K562 (cell line): ENCODE measurements at places on chromosomes 2 and 18. TPM values are rescaled to one million over a fixed set of nuclear protein-coding genes. Genes with fewer than 3 reads are reported as not detected.

DNA sequence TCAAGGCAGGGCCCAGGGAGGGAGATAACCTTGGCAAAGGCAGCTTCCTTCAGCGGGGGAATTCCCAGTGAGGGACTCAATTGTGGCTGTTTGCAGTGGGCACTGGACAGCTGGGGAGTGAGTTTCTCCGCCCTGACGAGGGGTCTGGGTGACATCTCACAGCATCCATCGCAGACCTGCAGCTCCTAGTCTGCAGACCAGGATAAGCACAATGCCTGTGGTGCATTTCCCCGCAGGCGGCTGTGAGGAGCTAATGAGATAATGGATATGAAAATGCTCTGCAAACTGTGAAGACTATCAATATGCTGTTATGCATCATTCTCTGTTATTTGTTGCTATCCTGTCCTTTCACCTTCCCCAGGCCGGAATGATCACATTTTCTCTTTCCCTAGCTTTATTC is 30.0 kb upstream of the CYP1B1 start:
- DNase-seq: no peak

GRCh38 chr18:9354256-9354655 is 19.7 kb downstream of the TWSG1 start:
- DNase-seq: no peak

Gene FBLN7
- 0.13 TPM in 1 of 2 replicates, not detected in the other for total RNA-seq

Gene MAL
- total RNA-seq: not detected in 2 replicates

DNA sequence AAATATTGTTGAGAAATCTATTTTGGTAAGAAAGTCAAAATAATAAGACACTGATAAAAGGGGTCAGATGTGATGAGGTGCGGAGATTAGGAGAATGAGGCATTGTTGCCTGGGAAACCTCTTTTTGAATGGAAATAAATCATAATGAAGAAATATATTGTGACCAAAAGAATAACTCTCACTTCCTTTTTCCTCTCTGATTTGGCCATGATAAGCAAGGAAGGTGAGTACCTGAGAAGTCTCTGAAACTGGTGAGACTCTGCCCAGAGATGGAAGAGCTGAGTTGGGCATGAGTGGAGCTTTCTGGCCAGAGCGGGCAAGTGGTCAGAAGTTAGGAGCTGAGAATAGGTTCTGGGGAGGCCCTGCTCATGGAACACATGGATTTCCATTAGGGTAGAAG is 11.8 kb downstream of the LAMA3 start:
- DNase-seq: no peak

DNA sequence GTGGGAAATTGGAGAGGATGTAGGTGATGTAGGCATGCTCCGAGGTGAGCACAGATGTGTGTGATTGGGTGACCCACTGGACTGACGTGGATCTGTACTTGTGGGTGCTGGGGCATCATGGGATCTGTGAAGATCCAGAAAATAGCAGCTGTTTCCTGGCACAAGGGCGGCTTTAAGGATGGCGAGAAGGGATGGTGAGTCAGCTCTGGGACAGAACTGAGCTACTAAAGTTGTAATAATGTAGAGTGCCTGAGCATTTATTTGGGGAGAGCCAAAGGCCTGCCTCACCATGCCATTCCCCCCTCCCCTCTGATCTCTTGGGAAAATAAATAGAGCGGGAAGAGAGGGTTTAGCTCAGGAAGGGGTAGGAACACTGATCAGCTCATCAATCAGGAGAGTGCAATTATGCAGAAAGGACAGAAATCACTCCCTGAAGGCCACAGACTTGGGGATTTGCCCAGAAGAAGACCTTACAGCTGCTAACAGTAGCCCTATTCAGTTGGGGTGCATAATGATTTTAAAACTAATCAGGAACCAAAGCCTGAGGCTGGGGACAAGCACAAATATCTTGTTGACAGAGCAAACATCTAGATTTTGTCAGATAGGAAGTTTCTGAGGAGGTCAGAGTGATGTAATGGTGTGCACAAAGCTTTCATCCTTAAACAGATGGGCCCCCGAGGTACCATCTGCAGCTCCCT is 30.3 kb downstream of the TANC1 start:
- DNase-seq: no peak

Gene CCDC121
- 3.3 TPM in 2 replicates for total RNA-seq

- DNase-seq: no peak
Measured at GRCh38 chr2:129793431-129793902, 186.0 kb upstream of the RAB6C start.

GRCh38 chr2:74003494-74004211 is 18.9 kb downstream of the TET3 start:
- peak; percentile 87 for DNase-seq

GRCh38 chr2:241033336-241033987 is 35.0 kb downstream of the SNED1 start:
- no peak for DNase-seq

DNA sequence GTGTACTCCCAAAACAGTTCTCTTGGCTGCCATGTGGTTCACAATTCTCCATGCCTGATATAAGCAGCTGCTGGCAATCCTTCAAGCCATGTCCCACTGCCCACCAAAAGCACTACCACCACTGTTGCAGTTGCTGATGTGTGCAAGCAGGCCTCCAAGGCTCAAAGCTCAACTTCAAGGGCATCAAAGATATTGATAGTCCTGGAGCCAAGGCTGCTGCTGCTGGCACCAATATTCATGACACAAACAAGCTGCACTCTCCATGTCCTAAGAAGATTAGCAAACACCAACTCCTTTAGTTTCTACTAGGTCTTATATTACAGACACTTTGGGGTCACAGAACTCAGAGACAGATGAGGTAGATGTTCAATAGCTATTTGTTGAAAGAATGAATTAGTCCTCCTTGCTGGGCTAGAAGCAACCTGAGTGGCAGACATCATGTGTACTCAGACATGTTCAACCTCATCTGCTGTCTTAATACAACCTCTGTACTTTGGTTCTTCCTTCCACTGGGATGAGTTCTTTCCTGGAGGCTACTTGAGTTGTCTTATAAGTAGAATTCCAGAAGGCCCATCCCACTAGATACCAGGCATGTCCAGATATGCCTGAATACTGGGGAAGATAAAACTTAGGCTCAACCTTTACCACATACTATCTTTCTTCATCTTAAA is 104.5 kb upstream of the UGP2 start:
- DNase-seq: no peak

GRCh38 chr2:78734221-78734620 is 291.3 kb upstream of the REG3G start:
- DNase-seq: no peak

Gene ANO7
- 4.1 and 5.1 TPM in 2 replicates for total RNA-seq

Gene IL1RL1
- total RNA-seq: 0.44 and 1.0 TPM in 2 replicates

DNA sequence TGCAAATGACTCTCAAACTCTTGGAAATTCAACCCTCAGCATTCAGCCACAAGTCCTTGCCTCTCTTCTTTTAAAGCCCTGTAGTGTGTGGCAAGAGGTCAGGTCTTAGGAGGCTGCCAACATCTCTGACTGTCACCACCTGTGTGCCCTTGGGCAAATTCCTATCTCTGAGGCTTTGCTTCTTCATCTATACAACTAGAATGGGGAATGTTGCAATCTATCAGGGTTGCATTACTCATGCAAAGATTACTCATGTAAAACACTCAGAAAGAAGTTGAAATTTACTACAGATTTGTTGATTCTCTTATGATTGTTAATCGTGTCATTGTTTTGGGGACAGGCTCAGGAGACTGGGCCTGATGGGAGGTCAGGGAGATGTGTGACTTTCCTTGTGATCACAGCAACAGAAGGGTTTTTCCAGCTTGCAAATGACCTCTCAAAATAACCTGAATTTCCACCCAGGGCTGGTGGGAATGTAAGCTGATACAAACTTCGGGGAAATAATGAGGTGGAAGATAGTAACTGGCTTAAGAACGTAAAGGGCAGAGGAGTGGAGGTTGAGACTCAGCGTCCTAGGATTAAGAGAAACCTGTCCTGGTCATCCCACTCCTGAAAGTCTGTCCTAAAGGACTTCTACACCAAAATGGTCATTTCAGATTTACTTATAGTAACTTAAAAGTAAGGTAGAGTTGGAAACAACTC is 32.1 kb upstream of the SIGLEC15 start:
- no peak for DNase-seq

- DNase-seq: peak; percentile 22
Measured at GRCh38 chr2:241804326-241805229, 4.4 kb upstream of the NEU4 start.

GRCh38 chr18:68722821-68723220 is 7.9 kb upstream of the TMX3 start:
- DNase-seq: no peak

GRCh38 chr18:50196261-50196660 is 1.3 kb upstream of the MYO5B start:
- no peak for DNase-seq
